ENCODE measurements at places on chromosomes 2 and 18. TPM values are rescaled to one million over a fixed set of nuclear protein-coding genes. Genes with fewer than 3 reads are reported as not detected.

DOK6 gene
- 4.1 TPM for total RNA-seq

REG1B gene
- total RNA-seq, result 2.3 TPM

LRRC30 gene
- total RNA-seq, result not detected

DNA sequence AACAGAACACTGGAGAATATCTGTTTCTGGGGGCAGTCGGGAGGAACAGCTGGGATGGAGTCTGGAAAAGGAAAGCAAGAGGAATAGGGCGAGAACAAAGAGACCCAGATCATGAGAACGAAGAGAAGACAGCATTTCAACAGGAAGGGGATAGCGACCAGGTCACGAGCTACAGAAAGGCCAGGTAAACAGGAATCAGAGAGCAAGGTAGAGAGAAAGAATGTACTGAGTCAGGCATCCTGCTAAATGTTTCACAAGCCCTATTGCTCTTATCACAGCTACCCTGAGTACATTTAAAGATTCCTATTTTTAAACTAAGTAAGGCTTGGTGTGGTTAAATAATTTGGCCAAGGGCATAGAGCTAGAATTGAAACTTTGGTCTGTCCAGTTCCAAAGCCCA is 254.9 kb upstream of the RAB12 start:
- no peaks in the 10 kb centered on the region for H3K36me3 ChIP-seq
- no peak overlapping the region for H3K27ac ChIP-seq
- DNase-seq, result no peak
- no peak overlapping the region for H3K4me3 ChIP-seq
- no peaks in the 10 kb centered on the region for H3K27me3 ChIP-seq
- H3K4me1 ChIP-seq, result peaks cover 15% of the 10 kb centered on the region

GRCh38 chr18:32443033-32443705 is 27.5 kb downstream of the GAREM1 start:
- no peaks in the 10 kb centered on the region for H3K27me3 ChIP-seq
- no peak overlapping the region for H3K4me3 ChIP-seq
- DNase-seq, result no peak
- no peaks in the 10 kb centered on the region for H3K36me3 ChIP-seq
- H3K27ac ChIP-seq, result no peak overlapping the region

EVX2 gene
- not detected for total RNA-seq

UBE2E3 gene
- 75.1 TPM for total RNA-seq

DNA sequence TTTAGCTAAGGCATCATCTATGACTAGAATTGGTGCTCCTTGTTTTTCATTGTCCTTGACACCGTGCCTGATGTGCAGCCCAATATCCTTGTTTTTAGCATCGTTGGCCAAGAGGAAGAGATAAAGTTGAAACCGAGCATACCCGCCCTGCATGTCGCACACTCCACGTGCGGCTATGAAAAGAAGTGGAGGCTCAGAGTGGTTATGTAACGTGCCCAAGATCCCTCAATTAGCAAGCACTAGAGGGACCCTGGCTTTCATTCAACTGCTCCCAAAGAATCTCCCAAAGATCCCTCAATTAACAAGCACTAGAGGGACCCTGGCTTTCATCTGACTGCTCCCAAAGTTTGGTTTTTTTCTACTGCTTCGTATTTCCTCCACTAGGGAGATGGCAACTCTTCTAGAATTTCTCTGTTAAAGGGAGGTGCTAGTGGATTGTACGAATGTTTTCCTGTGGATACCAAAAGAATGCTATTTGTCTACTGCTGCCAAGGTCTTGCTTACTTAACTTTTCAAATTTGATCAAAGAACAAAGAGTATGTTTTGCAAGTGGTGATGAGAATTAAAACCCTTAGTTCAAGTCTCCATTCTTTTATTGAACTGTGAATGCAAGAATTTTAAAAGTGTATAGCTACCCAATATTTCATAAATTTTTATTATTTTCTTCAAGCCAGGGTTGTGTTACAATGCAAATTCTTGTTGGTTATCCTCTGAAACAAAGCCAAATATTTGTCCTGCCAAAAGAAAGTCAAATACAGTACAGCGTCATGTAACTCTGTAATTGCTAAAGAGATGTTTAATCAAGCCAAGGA is 92.1 kb downstream of the AOX1 start:
- no peaks in the 10 kb centered on the region for H3K4me1 ChIP-seq
- no peaks in the 10 kb centered on the region for H3K27me3 ChIP-seq
- no peaks in the 10 kb centered on the region for H3K36me3 ChIP-seq
- no peak overlapping the region for H3K27ac ChIP-seq
- no peak for DNase-seq
